ENCODE measurements at places on chromosomes 1 and 21.

DNA sequence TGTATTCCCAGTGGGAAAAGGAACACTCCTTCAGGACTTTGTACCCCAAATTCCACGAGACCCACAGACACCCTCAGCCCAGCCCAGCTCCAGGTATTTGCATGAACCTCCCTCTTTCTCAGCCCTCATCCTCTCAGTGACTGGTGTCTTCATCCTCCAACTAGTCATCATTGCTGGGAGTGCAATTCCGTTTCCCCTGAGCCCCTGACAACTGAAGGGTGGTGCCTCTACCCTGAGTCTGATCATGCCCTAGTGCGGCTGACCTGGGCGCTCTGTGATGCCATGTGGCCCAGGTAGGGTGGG, 3.8 kb upstream of the ZNF692 start:
- no peak for DNase-seq

GRCh38 chr1:20685099-20685662, 24.0 kb upstream of the DDOST start:
- no peak for DNase-seq

DNA sequence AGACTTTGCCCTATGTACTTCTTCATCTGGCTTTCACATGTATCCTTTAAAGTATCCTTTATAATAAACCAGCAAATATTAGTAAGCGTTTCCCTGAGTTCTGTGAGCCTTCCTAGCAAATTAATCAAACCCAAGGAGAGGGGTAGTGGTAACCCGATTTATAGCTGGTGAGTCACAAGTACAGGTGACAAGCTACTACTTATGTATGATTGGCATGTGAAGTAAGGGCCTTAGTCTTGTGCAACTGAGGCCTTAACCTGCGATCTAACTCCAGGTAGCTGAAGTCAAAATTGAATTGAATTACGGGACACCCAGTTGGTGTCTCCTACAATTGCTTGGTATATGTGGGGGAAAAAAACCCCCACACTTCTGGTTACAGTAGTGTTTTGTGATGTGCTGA, 26.0 kb downstream of the SLC16A1 start:
- DNase-seq: no peak

- DNase-seq: no peak
These were observed 6.8 kb downstream of the SEMA4A start for GRCh38 chr1:156160000-156160742.

- no peak for DNase-seq
These were observed 161.4 kb downstream of the KAZN start for GRCh38 chr1:14759843-14760242.

- DNase-seq: no peak
These were observed 9.1 kb downstream of the C21orf58 start for GRCh38 chr21:46314441-46315020.

- DNase-seq: no peak
These were observed 59.7 kb downstream of the MATN1 start for GRCh38 chr1:30663596-30664091.

DNA sequence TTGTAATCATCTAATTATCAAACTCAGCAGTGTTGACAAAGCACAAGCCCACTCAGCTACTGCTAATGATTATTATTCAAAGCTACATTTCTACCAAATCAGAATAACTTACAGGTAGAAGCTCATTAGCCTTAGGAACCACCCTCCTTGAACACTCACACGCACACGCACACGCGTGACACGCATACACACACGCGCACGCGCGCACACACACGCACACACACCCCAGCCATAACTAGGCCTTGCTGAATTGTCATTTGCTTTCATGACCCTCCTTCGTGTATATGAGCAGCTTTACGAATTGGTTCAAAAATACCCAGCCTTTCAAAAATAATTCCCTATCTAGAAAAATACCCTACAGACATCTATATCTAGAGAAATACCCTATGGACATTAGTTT, 195.6 kb downstream of the SMYD3 start:
- DNase-seq: no peak

DNA sequence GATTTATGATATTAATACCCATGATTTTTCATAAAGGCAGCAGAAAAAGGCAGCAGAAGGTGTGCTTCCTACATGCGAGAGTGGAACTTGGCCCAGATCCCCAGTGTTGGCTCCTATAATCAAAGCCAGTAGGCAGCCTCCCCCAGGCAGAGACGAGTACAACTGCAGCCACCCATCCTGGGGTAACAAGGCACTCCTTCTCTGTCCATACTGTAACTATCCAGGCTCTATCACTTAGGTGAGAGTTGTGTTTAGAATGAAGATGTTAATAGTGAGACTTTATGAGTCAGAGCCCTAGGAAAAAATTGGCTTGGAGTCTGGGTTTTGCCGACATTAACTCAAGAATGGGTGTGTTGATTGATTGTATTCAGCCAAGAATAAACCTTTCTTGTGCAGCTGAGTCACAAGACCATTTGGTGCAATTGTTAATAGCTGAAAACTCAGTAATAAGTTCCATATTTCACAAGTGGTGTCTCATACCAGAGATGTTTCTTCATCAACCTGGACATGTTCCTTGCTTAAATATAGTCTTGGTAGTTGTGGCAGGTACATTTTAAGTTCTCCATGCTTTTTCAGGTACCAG, 322.3 kb downstream of the DUSP10 start:
- no peak for DNase-seq

DNA sequence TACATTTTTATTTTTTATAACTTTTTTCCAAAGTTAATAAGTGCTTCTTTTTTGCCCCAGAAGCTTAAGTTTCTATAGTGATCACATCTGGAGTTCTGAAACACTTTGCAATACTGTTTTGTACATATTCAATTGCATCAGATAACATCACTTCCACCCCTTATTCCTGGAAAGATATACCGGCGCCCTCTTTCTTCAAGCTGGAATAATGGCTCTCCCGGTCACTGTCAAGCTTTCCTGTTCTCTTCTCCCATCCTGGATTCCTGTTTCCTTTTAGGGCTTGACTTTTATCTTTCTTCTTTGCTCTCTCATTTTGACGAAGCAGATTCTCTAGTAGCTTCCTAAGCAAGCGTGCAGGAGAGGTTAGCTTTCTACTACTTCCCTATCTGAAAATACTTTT, 1866.8 kb downstream of the MRPL39 start:
- no peak for DNase-seq

DNA sequence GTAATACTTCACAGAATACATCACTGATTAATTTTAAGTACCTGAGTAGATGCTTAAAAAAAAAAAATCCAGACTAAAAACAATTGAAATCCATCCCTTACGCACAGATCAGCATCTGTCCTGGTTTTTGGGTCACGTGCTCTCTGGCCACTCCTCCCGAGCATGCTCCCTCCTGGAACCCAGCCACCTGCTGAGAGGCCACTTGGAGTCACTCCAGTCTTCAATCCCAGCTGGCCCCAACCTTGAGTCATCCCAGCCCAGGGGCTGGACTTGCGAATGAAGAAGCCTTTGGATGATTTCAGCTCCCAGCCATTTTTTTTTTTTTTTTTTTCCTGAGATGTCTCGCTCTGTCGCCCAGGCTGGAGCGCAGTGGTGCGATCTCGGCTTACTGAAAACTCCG, 8.9 kb downstream of the MAP1LC3C start:
- DNase-seq: no peak

GRCh38 chr1:145918992-145919939, 749 bp upstream of the PEX11B start:
- DNase-seq: no peak

DNA sequence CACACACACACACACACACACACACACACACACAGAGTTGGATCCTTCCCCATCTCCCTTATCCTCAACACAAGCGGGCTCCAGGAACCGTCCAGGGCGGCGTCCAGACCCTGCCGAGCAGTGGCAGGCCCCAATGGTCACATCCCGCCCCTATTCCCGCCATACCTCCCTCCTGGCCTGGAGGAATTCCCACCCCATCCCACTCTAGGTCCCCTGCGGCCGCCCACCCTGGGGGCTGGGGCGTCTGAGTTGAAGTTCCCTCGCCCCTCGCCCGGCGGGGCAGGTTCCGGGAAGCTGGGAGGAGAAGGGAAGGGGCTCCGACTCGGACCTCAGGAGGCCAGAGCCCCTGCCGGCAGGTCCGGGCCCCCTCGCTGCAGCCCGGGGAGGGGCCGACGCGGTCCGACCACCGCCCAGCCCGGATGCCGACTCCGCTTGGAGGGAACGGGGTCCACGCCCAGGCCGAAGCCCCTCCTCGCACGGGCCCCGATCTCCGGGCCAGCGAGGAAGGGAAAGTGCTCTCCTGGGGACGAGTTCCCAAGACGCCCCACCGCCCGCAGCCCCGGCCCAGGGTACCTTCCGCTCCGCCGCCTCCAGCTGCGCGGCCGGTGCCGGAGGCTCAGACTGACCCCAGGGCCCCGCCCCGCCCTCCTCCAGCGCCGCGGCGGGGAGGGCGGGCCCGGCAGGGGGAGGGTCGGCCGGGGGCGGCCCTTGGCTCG, at the start of gene RHOC:
Gene RHOC, minus strand, starts transcription at position 623 of the 716 bp plus-strand sequence. CDS start 3,328 bp downstream, outside the sequence.
- DNase-seq: no peak

Data from activated CD4-positive, alpha-beta T cell treated with anti-CD3 and anti-CD28 coated beads for 1 hour (primary cell).